Coronary artery (tissue), 2 donors: ENCODE measurements at places on chromosomes 4 and X.

DNA sequence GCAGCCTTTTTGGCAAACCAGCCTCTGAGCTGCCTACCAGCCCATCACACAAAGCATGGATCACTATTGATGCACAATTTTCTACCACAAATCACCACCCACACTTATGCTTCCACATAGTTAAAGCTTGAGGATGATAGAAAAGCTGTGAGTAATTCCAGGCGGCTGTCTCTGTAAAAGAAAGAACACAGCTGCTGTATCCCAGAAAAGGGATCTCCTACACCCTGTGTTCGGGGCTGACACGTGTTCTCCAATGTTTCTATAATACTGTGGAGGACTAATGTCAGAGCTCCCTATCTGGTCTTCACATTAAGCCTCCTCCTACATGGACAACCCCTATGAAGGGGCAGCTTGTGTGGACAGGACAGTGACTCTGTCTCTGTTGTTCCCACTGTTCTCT is 12.5 kb upstream of the BRS3 start:
- no peak for DNase-seq

- DNase-seq = no peak
These were observed 34.6 kb upstream of the PLK4 start for GRCh38 chr4:127846061-127846460.

DNA sequence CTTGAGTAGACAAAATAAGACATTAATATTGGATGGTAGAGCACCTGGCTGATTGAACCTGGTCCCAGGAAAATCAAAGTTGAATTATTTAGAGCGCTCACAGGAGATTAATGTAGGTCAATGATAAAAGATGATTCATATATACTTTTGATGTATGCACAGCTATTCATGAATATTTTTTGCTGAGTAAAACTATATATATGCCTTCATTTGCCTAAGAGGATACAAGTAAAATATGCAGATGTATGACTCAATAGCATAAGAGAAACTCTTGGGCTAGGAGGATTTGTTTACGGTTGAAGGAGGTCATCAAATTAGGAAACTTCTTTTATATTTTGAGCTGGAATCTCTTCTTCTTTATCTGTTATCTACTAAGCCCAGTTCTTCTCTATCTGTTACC is 202.7 kb upstream of the HS3ST1 start:
- no peak for DNase-seq

DNA sequence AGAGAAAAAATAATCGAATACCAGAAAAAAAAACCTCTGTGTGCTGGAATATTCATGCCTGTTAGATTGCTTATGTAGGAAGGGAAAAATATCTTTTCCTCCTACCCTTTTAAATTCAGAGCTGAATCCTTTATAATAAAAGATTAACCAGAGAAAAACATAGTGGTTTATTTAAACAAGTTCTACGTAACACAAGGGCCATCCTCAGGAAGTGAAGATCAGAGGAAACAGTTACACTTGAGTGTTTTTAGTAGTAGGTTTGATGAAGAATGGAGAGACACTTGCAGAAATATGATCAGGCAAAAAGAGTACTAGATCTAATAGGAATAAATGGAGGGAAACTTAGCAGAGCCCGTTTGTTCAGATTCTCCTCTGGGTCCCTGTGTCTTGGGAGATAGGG is 66.3 kb downstream of the TMEM156 start:
- no peak for DNase-seq

DNA sequence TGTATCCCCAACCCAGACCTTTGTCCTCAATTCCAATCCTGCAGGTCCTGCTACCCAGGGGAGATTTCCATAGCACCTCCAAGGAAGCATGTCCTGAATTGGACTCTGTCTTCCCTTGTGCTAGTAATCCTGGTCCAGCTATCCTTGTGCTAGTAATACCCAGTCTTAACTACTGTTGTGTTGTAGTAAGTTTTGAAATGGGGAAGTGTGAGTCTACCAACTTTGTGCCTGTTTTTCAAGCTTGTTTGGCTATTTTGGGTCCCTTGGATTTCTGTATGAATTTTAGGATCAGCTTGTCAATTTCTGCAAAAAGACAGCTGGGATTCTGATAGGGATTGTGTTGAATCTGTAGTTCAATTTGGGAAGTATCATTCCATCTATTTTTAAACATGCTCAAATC is 51.4 kb downstream of the CD99L2 start:
- DNase-seq = no peak

DNA sequence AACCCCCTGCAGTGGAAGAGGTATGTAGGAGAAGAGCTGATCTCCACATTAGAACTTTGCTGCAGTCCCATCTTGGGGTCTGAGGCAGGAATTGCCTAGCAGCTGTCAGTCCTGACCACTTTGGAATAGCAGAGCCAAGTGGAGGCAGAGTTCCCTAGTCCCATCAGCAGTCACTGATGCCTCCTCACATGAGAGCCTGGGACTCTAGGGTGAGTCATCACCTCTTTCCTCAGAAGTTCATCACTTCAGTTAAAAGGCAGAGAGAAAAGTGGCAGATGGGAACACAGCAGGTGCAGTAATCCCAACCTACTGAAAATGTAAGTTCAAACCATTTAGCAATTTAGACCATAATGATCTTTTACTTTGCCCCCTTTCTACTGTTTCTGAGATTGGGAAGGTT is 73.9 kb upstream of the MED14 start:
- no peak for DNase-seq

DNA sequence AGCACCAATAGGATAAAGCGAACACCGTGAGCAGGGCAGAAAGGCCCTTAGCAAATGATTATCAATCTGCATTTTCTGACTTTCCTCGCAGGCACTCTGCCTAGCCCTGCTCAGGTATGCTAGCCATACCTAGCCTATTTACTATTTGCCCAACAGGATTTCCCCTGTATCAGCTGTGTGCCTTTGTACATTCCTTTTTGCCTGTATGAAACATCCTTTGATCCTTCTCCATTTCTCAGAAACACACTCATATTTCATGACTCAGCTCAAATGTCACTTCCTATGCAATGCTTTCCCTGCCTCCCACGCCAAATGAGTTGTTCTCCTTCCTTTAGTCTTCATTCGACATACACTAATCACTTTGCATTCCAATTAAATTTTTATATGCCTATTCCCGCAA is 37.2 kb downstream of the PCDH7 start:
- no peak for DNase-seq

GRCh38 chr4:38695809-38696208 is 31.8 kb downstream of the KLF3 start:
- no peak for DNase-seq

- no peak for DNase-seq
These were observed 1000.6 kb downstream of the CCSER1 start for GRCh38 chr4:91127831-91128230.

GRCh38 chr4:55154290-55154880 is 29.0 kb upstream of the KDR start:
- no peak for DNase-seq

DNA sequence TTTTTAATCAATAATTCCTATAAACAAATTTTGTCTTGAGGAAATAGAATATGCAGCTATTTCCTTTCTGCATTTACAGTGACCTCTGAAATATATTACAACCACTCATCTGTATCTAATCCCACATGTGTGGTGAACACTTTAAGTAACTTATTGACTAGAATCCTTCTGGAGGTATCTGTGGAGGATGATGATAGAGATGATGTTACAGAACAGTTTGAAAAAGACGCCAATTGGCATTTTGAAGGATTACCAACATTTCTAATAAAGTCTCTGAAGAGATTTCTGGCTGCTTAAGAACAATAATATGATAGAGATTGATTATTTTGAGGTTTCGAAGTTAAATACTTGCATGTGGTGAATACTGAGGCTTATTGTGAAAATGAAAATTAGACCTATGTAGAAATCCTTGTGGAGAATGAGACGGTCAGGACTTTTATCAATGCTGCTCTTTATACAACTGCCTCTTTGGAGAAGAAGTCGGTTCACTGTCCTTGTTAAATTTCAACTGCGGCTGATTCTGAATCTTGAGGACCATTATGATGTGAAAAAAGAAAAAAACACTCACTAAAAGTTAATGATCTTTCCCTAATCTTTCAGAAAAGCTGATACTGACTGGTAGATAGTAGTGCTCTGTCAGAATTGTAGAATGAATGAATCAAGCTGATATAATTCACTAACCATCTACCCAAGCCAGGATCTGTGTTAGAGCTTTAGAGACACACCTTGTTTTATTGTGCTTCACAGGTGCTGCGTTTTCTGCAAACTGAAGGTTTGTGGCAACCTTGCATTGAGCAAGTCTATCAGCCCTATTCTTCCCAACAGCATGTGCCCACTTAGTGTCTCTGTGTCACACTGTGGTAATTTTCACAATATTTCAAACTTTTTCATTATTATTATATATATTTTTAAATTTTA is 204.7 kb downstream of the SPRY1 start:
- no peak for DNase-seq

- DNase-seq = no peak
These were observed 33.7 kb downstream of the USP53 start for GRCh38 chr4:119246177-119246733.

DNA sequence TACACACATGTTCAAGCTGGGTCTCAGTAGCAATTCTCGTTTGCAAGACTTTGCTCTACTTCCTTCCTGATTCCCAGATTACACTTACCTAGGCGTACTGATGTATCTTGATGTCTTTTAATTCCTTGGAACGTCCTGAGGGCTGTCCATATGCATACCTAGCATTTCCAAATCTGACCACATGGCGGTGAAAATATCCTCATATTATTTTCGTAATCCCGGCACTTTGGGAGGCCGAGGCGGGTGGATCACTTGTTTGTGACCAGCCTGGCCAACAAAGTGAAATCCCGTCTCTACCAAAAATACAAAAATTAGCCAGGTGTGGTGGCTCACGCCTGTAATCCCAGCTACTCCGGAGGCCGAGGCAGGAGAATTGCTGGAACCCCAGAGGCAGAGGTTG is 1786.3 kb upstream of the TENM3 start:
- DNase-seq = no peak

DNA sequence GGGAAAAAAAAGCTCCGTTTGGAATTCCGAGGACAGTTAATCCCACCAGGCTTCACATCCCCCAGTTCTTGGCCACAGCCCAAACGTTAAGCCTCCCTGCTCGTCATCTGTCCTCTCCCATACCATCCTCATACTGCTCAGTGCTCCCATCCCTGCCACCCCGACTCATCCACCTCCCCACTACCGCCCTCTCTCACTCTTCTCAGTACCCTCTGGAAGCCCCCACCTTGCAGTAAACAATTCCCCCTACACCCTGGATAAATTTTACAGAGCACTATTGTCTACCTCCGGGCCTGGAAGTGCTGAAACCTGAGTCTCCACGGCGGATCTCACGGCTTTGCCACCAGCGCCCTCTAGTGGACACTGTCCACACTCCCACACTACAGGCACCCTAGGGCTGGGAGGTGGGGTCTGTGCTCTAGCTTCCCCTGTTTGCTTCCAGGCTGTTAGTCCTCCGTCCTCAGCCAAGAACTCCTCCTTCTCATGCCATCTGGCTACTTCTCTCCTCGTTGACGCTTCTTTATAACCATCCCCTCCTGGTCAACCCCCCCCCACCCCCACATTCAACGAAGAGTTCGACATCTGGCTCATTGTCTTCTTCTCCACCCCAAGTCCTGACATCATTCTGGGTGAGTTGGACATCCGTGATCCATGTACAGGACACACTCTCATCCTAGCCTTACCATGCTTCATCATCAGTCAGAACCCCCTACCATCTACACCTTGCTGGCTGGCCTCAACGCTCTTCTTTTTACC is 54.5 kb downstream of the RTL9 start:
- DNase-seq = peak; percentile 74

DNA sequence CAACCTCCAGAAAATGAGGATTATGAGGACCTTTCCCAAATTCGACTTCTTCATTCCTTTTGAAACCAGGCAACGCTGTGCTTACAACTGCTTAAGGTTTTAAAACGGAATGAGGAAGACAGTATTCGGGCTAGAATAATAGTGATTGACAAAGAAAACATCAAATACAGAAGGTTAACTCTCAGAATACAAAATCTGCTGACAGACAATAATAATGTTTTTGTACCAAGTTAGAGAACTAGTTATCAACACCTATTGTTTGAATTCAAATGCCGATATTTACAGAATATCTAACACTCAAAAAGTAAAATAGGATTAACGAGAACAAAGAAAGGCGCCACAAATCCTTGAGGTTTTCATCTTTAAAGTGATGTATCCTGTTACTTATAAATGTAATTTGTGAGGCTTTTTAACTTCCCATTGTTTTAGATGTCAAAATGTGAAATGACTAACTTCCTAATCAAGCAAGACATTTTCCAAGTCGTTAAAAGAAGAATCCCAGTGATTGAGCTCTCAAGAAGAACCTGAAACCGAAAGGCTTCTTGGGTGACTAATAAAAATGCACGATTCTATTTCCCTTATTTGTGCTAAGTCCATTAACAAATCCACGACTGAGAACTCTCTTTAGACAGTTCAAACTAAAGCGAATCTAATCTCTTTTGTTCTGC is 118.3 kb downstream of the SORBS2 start:
- DNase-seq = no peak

DNA sequence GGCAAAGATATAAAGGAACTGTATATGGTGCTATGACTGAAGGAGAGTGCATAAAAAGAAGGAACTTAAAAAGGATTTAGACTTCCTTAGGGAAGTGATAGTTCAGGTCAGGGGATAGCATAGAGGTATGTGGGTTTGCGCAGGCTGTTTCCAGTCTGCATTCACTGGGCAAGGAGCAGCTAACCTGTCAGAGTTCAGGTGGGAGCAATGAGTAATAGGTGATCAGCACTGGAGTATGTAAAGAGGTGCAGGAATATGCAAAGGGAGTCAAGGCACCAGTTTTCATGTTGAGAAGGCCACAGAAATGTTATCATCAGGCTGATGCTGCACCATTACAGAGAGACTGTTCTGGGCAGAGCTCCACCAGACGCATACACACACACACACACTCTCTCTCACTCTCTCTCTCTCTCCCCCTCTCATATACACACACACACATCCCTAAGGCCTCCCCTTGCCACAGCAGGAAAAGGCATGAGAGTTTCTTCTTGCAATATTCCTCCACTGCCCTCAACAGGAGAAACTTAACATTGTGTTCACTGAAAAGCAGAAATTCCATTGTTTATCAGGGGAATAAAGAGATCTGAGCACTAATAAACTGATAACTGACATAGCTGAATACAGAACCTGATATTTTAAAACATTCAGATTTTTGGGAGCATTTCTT is 256.4 kb upstream of the GRID2 start:
- DNase-seq = no peak

- no peak for DNase-seq
These were observed 304.7 kb upstream of the GATB start for GRCh38 chr4:152065545-152065944.

DNA sequence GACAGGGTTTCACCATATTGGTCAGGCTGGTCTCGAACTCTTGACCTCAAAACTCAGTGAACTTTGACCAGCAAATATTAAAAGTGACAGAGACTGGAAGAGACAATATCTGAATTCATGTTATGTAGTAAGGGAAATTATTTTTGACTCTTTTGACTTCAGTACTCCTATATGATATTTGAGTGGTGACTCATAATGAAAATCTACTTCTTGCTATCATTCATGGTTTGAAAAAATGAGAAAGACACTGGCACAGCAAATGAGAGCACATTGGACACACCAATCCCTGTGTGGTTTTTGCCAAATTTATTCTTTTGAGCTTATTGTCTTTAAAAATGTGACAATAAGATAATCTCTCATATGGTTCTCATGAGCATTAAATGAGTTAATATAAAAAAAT is 109.4 kb downstream of the GPM6A start:
- no peak for DNase-seq

GRCh38 chrX:96989830-96990571 is 106.3 kb downstream of the RPA4 start:
- no peak for DNase-seq
